NCI-H446 treated with DMSO at 0.1 percent for 48 hours (cell line): ENCODE measurements at places on chromosomes 6 and 20.

DNA sequence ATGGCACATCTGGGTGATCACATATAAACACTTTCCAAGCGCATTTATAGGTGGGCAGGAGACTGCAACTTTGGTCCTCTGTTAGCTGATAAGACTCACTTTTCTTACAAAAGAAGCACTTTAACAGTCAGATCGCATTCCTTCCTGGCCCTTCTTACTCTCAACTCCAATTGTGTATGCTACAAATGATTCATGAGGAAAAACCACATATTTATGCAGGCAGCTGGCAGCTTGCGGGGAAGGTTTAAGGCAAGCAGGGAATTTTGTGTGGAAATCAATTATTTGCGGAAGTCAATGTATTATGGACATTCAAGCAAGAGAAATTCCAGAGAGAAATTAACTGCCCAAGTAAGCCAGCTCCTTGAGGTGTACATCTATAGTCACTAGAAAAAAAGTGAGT, 194.0 kb downstream of the PKHD1 start:
- no peak for DNase-seq

DNA sequence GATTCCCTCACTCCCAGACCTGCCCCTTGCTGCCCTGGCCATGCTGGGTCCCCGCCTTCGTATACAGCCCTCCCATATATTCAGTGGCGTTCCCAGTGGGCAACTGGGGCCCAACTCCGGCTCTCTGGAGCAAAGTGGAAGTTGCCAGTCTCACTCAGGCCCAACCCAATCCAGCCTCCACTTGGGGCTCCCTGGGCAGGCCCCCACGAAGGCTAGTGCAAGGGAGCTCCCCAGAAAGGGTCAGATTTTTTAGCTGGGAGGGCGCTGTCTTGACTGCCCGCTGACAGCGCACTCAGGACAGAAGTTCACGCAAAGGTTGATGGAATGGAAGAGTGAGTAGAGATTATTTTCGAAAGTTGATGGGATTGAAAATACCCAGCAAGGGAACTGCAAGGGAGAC, 5.9 kb downstream of the TP53TG5 start:
- DNase-seq = no peak

DNA sequence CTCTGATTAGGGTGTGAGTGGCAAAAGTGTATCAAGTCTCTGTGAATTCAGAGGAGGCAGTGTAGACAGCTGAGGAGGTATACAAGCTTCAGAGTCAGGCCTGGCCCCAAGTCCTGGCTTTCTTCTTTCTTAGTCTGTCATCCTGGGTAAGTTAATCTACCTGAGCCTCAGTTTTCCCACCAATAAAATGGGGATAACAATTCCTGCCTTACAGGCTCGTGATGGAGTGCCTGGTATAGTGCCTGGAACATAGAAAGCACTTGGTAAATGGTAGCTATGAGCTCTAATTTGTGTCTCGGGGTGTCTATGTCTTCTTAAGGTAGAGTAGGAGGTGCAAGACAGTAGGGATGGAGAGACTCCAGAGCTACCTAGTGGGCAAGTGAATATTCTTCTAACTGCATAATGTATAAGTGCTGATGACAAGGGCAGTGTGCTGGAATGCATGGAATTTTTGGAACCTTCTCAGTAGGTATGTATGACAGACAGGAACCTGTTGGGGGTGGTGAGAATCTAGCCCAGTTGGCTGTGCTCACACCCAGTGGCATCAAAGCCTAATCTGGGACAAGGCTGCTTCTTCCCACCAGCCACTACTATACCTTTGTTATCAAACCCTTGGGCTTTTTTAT, 4.0 kb upstream of the SCUBE3 start:
- no peak for DNase-seq

- no peak for DNase-seq
These were observed at the start of gene CYP24A1 for GRCh38 chr20:54173653-54174456. Gene CYP24A1, minus strand, starts transcription at chr20:54173986. Its CDS starts 407 bp downstream, at chr20:54173579.

- DNase-seq = no peak
These were observed 72.2 kb downstream of the SGK1 start for GRCh38 chr6:134245706-134246105.

DNA sequence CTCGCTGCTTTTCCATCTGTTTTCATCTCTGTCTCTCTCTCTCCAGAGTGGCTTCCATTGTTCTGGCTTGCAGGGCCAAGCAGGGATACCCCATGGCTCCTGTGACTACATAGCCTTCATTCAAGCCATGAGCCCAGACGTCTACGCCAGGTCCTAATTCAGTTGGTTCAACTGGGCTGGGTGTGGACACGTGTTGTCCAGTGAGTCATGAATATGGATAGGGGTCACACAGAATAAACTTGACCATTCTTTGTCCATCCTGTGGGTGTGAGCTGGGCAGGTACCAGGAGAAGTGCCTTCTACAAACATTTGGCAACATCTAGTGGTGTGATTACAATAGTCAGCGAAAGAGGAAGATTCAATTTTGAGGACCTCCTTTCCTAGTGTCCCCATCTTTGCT, 96.9 kb upstream of the ARMC2 start:
- no peak for DNase-seq

GRCh38 chr20:20492521-20493332, 124.8 kb downstream of the INSM1 start:
- DNase-seq = no peak

DNA sequence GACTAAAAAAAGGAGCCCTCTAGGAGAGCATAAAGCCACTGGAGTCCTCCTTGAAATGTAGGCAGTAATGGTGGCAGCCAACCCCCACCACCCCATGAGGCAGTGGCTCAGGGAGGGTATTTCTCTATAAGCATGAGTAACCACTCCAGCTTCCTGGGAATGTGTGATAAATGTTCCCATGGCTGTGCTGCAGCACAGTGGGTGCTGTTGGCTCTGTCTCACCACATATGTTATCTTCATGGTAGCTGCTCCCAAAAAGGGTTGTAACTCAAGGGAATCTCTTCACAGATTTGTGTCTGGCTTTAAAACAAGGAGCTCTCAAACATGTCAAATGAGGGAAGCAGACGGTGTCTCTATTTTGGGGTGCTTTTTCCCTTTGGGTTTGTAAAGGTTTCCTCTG, 7.5 kb upstream of the PHACTR1 start:
- peak; percentile 25 for DNase-seq

DNA sequence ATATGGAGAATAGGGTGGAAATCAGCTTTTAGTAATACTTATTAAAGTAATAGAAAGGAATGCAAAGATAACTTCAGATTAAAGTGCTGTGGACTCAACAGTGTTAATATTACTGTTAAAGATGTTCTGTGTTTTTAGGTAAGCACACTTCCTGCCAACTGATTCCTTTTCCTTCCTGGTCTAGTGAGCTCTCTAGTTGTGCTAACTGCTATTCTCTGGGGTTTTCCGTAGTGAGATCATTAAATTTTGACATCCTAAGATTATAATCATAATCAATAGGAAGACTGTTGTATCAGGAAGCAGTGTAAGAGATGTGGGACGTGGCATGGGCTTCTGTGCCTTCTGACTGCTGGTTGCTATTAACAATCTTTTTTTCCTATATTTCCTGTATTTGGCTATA, 1.2 kb upstream of the TMEM217 start:
- no peak for DNase-seq

- DNase-seq = no peak
These were observed 135.6 kb upstream of the PTPRK start for GRCh38 chr6:128655978-128656498.

DNA sequence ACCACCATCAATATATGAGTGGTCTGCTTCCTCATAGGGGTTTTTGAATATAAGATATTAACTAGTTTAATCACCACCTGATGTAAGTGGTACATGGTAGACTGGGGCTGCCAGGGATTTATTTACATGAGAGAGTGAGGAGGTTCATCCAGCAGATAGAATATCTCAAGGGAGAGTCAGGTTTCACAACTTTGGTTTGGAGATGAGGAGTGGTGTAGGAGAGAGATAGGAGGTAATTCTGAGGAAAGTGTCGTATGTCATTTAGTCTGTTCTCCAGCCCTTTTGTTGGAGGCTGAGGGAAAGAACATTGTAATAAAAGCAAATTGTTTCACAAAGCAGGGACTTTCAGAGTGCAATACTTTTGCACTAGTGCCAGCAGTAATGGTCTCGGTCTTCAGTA, 16.8 kb downstream of the L3MBTL3 start:
- DNase-seq = no peak

GRCh38 chr6:15763837-15764236, 101.0 kb upstream of the DTNBP1 start:
- DNase-seq = no peak

DNA sequence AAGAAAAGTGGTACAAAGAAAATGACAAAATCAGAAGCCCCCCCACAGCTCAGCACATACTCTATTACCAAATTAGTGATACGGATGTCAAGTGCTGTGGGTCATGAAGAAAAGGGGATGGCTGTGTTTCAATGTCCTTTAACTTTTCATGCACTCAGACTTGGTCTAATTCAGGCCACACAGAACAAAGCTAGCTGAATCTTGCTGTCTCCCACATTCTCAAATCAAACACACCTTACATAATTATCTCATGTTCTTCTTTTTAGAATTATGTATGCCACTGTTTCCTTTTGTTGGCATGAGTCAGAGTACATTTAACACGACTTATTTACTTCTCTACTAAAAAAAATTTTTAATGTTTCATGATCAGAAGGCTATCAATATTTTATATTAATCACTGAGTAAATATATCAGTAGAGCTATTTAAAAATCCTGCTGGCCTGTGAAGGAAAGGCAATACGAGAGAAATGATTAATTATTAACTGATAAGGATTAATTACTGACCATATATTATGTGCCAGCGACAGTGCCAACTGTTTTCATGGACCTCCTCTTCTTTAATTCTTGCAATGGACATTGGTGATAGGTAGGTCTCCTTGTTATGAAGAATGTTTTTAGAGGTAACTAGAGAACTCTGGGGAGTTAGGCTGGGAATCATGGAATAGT, 596.5 kb upstream of the AGPAT4 start:
- DNase-seq = no peak

- no peak for DNase-seq
These were observed 2.8 kb downstream of the NEDD9 start for GRCh38 chr6:11229655-11230046.
